HFFc6 (cell line): ENCODE measurements at places on chromosomes 3 and 15.

DNA sequence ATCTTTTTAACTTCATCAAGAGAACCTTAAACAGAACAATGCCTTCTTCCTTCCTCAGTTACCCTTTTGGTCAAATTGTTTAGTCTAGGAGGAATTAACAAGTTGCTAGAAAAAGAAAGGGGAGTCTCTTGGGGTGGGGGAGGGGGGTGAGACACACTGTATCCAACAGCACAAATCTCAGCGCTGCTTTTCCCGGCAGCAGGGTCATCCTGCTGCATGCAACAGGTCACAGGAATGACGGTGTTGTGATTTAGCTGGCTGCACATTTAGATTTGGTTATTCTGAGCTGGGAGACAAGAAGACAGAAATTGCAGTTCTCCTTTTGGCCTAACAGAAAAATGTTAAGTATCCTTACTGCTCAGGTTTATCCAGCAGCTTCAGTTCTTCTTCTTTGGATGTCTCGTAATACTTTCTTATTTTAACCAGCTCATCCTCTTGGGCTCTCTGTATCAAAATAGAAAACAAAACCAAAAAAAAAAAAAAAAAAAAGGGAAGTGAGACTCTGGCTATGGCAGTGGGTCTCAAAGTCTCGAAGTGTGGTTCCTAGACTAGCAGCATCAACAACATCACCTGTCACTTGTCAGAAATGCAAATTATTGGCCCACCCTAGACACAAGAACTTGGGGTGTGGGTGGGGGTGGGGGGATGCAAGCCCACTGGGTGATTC is 190.5 kb downstream of the GREM1 start:
- DNase-seq = no peak

GRCh38 chr3:75140904-75141615 is 523.1 kb upstream of the FRG2C start:
- no peak for DNase-seq

DNA sequence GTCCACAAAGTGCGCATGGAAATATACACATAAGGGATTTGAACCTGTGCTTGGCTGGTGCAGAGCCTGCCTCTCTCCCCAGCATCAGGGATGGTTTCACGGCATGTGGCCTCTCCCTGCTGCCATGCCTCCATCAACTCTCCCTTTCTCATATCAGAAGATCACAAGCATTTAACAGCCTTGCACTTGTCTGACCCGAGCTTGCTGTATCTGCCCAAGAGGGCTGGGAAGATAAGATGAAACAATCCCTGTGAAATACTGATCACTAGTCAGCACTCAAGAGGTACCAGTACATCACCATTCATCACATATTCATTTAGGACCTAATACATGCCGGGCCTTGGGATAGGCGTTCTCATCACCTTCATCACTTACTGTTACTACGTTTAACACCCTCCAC is 107.6 kb upstream of the ARHGEF3 start:
- DNase-seq = no peak

DNA sequence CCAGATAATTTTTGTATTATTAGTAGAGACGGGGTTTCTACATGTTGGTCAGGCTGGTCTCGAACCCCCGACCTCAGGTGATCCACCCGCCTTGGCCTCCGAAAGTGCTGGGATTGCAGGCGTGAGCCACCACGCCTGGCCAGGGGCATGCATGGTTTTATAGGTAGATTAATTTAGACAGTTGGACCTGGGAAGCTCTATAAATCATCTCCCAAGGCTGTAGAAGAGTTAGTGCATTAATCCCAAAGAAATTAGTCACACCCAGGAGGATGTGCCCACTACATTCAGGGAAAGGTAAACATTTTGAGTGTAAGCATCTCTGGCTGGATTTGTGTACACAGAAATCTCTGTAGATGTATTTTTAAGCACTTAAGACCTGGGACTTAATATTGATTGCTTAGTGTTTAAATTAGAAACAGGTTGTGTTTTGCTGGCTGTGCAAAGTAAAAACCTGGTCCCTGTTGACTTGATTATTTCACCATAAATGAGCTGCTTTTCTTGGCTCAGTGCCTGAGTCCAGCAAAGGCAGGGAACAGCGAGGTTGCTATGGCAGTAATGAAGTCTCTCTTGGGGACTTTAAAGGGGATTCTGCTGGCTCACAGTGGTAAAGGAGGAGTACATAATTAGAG is 19.2 kb downstream of the EXOSC7 start:
- peak; percentile 47 for DNase-seq

DNA sequence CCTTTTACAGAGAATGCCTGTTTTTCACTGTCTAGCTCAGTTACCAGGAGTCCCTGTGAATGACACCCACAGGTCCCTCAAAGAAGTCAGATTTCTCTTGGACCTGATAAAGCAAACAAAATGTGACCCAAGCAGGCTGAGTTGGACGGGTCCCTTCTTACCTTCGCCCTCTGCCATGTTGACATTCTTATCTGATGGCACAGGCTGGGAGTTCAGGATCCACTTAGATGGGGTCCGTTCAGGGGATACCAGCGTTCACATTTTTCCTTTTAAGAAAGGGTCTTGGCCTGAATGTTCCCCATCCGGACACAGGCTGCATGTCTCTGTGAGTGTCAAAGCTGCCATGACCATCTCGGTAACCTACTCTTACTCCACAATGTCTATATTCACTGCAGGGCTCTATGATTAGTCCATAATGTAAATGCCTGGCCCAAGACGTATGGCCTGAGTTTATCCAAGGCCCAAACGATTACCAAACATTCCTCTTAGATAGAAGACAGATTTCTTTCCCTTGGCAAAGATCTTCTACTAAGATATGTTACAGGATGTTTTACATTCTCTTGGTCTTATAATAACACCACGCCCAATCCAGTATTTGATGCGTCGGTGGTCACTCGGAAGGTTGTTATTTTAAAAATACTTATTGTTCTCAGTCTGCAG is 179.1 kb downstream of the THSD4 start:
- peak; percentile 89 for DNase-seq

GRCh38 chr15:88465633-88466224 is 1.5 kb downstream of the MRPL46 start:
- peak; percentile 73 for DNase-seq

DNA sequence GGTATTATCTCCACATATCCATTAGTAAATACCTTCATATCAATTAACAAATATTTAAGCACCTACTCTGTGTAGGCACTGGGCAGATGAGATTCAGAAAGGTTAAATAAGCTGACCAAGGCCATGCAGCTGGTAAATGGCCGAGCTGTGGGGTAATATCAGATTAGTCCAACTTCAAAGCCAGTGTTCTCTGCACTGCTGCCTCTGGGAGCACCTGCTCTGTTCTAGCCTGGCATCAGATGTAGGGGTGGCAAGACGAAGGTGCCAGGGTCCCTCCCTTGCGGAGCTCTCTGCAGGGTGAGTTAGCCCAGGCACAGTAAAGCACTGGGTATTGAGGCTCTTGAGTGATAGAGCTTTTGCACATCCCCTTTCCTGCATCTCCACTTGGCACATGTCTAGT is 5.5 kb downstream of the TATDN2 start:
- DNase-seq = no peak

DNA sequence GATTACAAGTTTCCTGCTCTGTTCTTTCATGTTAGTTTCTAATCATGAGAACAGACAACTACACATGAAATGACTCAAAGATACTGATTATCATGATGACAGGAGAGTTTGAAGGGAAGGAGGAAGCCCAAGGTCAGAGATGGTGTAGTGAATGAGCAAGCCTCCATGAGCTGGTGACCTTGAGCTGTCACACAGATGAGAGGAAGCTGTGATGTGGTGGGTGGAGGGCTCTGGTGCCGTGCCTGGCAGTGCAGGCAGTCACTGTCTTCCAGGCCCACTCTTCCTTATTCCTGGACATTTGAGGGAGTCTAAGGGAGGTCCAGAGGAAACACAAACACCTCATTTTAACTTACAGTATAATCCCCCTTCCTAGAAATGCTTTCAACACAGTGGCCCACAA is 133.4 kb upstream of the ROPN1 start:
- no peak for DNase-seq

- DNase-seq = no peak
Measured at GRCh38 chr3:35505181-35505580, 134.1 kb upstream of the ARPP21 start.

GRCh38 chr3:126417981-126418530 is 23.3 kb downstream of the CFAP100 start:
- DNase-seq = no peak

DNA sequence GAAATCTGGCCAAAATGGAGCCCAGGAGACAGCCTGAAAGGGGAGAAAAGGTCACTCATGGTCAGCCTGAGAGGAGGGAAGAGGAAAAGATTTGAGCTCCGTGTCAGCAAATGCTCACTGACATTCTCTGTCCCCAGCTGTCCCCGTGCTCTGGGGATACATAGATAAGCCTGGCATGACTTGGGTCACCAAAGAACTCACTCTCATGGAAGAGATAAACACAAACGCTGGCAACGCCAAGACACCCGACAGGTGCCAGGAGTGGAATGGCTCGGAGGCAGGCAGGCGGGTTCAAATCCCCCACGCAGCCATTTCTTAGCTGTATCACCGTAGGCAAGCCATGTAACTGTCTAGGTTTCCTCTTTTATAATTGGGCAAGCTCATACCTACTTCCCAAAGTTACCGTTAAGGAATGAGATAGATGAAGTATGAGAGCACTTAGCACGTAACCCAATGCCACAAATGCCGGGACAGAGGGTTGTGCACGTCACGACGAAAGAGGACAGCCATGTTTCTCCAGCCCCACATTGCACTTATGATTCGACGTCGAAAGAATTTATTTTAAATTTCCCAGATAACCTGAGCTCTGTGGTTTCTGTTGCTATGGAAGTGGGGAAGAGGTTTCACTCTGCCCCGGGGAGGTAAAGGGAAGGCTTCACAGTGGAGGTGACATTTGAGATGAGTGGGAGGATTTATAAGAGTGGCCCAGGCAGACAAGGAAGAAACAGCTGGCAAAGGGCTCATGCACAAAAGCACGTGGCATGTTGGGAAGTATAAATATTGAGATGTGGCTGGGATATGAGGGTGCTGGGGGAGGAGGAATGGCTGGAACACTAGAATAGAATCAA is 41.4 kb upstream of the TSEN2 start:
- DNase-seq = no peak

GRCh38 chr15:73564255-73564654 is 68.9 kb downstream of the NPTN start:
- peak; percentile 55 for DNase-seq

DNA sequence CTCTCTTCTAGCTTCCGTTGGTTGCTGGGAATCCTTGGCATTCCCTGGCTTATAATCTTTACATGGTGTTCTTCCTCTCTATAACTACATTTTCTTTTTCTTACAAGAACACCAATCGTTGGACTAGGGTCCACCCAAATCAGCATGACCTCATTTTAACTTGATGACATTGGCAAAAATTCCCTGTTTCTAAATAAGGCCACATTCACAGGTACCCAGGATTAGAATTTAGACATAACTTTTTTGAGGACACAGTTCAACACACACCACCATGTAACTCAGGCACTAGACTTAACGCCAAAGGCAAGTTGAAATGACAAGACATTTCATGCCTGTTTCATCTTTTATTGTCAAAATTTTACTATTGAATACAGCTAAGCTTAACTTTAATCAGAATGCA is 93.0 kb downstream of the NECTIN3 start:
- DNase-seq = no peak

- no peak for DNase-seq
Measured at GRCh38 chr3:158875700-158876099, 73.8 kb downstream of the MFSD1 start.

- peak; percentile 34 for DNase-seq
Measured at GRCh38 chr3:12138044-12138443, 20.7 kb downstream of the TIMP4 start.

- peak; percentile 19 for DNase-seq
Measured at GRCh38 chr15:24761704-24762302, 86.2 kb downstream of the NPAP1 start.

DNA sequence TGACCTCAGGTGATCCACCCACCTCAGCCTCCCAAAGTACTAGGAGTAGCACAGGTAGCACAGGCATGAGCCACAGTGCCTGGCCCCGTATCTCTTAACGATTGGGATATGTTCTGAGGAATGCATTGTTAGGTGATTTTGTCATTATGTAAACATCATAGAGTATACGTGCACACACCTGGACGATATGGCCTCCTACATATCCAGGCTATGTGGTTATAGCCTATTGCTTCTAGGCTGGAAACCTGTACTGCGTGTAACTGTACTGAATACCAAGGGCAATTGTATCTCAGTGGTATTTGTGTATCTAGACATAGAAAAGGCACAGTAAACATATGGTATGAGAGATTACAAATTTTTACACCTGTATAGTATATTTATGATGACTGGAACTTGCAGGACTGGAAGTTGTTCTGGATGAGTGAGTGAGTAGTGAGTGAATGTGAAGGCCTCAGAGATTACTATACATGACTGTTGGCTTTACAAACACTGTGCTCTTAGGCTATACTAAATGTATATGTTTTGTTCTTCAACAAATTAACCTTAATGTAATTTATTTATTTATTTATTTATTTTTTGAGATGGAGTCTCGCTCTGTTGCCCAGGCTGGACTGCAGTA is 120.7 kb downstream of the MBNL1 start:
- no peak for DNase-seq

GRCh38 chr3:45055411-45056143 is 29.5 kb downstream of the CLEC3B start:
- peak; percentile 79 for DNase-seq

GRCh38 chr15:59119625-59120024 is 14.7 kb downstream of the CCNB2 start:
- DNase-seq = no peak

DNA sequence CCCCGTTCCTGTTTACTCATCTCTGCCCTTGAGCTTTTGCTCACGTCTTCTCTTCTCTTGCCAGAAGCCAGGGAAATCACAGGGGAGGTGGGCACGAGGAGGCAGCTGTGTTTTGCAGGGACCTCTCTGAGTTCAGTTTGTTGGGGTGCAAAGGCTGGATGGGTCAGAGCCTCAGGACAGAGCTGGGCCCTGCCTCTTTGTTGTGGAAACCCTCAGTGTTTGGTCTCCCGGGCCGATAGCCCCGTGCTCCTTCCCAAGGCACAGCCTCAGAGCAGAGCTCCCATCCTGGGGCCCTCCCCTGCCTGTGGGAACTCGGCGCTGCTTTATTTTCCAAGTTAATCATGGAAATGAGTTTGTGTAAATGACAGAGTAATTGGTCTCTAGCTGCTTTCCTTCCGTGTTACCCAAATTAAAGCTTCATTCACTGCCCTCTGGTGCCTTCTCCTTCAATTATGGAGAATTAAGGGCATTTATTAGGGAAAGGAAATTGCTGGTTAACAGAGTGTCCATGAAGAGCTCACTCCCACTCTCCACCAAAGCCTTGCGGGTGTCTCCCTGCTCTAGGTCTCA is 40.9 kb downstream of the BDH1 start:
- DNase-seq = no peak

- DNase-seq = peak; percentile 31
Measured at GRCh38 chr3:196513697-196514349, 1.3 kb downstream of the SMCO1 start.

DNA sequence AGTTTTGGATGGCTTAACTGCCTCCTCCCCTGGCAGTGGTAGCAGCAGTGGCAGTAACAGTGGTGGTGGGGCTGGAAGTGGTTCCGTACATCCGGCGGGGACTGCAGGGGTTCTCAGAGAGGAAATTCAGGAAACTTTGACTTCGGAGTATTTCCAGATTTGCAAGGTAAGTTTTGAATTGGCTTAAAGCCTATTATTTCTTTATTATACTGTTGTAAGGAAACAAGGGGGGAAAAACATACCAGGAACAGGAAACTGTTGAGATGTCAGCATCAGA is 1.5 kb downstream of the STXBP5L start:
- no peak for DNase-seq
